ENCODE measurements at places on chromosomes 7 and 10.

DNA sequence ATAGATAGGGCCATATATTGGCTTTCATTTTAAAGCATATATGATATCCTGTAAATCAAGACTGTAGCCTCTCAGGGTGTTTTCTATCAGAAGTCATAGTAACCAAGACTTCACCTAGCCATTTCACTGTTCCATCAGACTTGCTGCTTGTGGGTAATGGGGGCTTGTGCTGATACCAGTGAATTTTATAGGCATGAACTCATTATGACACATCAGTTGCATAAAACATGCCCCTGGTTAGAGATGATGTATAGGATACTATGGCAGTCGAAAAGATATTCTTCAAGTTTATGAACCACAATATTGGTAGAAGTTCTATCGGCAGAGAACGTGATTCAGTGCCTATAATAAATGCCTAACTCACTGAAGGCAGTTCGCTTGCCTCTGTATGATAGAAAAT is 206.4 kb downstream of the ITGB1 start:
- no peak for DNase-seq

DNA sequence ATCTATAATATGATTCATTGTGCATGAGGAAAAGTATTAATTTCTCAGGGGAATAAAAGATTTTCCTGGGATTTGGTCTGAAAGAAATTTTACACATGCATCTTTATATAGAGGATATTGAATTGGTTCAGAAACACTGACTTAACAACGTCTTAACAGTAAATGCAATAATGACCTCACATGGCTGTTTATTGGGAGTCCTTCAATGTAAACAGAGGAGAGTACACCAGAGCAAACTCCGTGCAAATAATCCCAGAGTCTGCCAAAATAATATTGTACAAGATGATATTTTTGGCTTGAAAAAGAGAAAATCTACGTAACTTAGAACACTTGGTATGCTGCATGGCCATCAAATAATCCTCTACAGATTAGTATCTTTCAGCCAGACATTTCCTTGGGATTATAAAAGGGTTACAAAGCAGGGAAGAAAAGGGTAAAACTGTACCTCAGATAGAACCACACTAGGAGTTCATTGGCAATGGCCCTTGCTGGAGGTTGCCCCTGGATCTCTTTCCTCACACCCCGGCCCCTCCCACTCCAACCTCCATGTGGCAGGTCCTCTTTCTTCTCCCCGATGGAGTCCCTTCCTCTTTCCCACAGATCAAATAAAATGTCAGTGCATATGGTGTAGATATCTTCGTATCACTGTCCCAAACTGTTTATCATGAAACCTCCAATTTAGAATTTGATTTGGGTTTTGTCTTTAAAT is 196.4 kb downstream of the EVX1 start:
- no peak for DNase-seq

- peak; percentile 28 for DNase-seq
These were observed 14.2 kb downstream of the DOCK1 start for GRCh38 chr10:126919426-126919825.

DNA sequence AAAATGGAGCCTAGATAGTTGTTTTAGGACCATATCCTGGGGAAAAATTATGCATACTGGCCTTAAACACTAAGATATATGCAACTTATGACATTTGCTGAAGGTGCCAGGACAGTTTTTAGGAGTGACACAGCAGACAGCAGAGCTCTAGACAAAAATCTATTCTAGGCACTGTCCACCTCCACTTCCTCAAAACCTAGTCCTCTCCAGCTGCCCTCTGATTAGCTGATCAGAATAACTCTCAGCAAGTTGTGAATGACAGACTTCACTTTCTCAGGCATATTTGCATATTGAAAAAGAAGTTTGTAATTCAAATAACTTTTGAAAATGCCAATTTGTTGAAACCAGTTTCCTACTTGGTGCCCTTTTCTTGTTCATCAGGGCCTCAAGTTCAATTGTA is 152.3 kb upstream of the STEAP4 start:
- no peak for DNase-seq

GRCh38 chr10:74898201-74898976 is 72.0 kb downstream of the KAT6B start:
- DNase-seq, result no peak

GRCh38 chr7:78427209-78427608 is 628.6 kb downstream of the PHTF2 start:
- DNase-seq, result no peak

GRCh38 chr10:80268266-80268665 is 21.2 kb downstream of the MAT1A start:
- DNase-seq, result no peak

GRCh38 chr7:36039671-36040070 is 113.4 kb upstream of the EEPD1 start:
- DNase-seq, result no peak

GRCh38 chr10:102392306-102392705 is 3.2 kb upstream of the NFKB2 start:
- DNase-seq, result no peak

GRCh38 chr7:80847895-80848294 is 71.0 kb downstream of the SEMA3C start:
- DNase-seq, result no peak

GRCh38 chr7:24885716-24886115 is 94.3 kb downstream of the OSBPL3 start:
- DNase-seq, result no peak

DNA sequence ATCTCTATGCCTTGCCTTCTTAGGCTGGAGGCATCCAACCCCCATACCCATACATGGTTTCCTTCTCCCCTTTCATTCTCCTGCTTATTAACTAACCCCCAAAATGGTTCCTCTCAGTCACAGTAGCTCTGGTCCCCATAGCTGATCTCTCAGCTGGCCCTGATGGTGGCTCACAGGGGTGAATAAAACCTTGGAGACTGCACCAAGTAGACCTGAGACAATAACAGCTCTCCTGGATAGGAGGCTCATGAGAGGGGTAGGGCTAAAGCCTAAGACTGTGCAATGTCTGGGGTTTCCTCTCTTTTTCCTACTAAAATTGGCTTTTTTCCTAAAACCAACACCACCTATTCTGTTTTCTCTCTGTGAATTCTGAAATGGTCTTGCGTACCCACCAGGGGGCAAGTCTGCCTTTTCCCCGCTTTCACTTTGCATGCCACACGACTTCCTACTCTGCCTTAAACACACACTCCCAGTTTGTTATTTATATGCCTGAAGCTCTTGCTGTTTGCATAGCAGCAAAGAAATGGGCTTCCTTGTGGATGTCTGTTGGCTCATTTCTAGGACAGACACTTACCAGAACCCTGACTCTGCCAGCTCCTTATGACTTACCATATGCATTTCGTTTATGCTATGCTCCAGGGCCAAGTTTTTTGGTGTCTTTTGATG is 18.4 kb upstream of the PON1 start:
- no peak for DNase-seq

GRCh38 chr10:12919574-12919973 is 81.9 kb downstream of the CCDC3 start:
- no peak for DNase-seq

- no peak for DNase-seq
These were observed 290.7 kb downstream of the KLF6 start for GRCh38 chr10:3494131-3494837.

- no peak for DNase-seq
These were observed 212.9 kb downstream of the SNX10 start for GRCh38 chr7:26504411-26505120.

- DNase-seq, result no peak
These were observed 307.3 kb downstream of the CAMK1D start for GRCh38 chr10:12656518-12657142.

DNA sequence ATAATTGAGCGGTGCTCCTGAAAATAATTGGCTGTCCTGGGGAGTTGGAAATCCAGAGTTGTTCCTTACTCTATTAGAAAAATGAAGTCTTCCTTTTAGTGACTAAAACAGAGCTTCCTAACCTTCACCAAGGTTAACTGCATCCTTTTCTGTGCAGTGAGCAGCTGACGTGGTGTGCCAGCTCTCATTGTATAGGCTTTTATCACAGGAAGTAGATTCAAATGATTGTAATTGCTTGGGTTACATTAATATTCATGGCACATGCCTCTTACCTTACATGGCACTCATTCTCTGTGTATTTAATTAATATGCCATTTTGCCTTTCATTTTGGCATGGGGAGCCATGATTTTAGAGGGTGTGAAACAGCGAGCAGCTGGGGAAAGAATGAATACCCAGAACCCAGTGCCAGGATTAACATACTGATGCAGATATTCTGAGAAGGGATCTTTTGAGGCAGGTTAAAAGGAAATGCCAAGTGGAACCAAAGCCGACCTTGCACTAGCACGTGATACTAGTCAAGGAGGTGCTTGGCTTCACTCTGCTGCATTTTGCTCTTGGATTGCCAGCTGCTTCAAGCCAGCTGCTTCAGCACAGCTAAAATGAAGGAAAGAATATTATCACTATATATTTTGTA is 115.3 kb downstream of the ST7 start:
- DNase-seq, result no peak

DNA sequence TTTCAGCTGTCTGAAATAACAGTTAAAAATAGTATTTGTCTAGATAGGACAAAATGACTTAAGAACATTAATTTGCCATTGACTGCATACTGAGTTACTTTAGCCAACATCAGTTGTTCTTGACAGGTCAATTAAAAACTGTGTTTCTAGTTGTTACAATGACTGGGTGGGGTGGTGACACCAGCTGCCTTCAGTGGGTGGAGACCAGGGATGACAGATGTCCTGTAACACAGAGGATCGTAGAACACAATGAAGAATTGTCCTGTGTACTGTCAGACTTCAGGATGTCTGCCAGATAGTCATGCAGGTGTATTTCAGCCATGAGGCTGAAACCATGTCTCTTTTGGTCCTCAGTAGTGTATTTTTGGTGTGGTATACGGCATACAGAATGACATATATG is 24.4 kb downstream of the TRUB1 start:
- DNase-seq, result no peak

GRCh38 chr7:128916643-128916915 is 6.1 kb upstream of the KCP start:
- no peak for DNase-seq

DNA sequence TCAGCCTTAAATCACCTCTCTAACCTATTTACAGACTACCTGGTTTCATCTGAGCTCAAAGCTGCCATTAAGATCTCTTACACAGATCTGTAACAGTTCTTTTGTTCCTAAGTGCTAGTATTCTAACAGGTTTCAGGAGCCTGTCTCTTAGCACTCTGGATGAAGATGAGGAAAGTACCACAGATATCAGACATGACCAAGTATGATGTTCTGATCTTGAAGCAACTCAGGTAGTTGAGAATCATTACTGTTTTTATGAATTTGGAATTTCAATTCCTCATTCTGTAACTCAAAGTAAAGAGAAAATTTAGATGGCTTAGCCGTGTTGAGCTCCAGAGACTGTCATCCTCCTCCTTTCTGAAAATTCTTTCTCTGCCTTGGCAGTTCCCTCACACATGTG is 30.8 kb downstream of the CCDC186 start:
- no peak for DNase-seq

- no peak for DNase-seq
These were observed 10.1 kb downstream of the FZD9 start for GRCh38 chr7:73443548-73444255.

DNA sequence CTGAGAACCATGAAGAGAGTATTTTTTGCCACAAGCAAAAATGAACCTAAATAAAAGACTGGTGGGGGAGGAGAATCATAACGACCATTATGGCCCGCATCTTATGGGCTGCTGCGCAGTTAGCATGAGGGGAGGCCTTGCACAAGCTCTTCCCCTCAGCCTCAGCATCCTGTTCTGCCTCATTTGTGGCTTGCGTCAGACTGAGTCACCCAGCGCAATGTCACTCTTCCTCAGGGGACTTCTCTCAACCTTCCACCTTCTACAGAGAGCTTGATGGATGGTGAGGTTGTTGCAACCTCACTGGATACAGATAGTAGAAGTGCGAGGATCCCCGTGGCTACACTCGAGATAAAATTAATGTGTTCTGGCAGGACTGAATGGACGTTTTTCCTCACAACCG is 16.8 kb upstream of the GPR15LG start:
- DNase-seq, result no peak

DNA sequence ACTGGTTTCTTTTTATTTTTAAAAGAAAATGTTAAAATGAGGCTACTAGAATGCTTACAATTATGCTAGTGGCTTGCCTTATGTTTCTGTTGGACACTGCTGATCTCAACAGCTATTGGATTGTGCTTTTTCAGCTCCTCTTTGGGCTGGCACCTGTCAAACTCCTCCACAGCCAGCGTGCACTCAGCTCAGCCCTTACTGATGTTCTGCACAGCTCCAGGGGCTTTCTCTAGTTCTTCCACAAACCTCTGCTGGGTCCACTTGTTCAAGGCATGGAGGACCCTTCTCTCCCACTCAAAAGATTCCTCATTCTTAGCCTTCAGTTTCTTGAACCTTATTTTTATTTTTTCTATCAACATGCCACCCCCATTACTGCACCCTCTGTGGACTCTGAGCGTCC is 96.0 kb downstream of the VIPR2 start:
- no peak for DNase-seq

GRCh38 chr10:97788552-97789442 is 17.0 kb upstream of the SFRP5 start:
- no peak for DNase-seq

- DNase-seq, result peak; percentile 8
These were observed 163.1 kb downstream of the PRKCQ start for GRCh38 chr10:6416892-6417512.

DNA sequence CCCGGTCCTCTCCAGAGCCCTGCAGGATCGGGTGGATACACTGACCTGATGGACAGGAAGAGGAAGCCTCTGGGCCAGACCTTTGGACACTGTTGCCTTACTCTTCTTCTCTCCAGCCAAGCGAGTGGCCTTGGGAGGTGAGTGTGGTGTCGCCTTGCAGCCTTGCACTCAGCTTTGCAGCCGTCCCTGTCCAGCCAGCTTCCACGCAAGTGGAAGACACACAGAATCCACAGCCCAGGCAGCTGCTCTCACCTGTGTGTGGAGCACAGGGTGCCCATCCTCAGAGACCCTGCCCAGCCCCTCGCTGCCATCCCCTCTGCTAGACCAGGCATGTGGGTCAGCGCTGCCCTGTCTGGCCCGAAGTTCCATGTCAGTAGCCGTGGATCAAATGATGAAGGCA is 239.1 kb downstream of the EBF3 start:
- no peak for DNase-seq

GRCh38 chr7:45581271-45581780 is 7.2 kb downstream of the ADCY1 start:
- DNase-seq, result no peak

DNA sequence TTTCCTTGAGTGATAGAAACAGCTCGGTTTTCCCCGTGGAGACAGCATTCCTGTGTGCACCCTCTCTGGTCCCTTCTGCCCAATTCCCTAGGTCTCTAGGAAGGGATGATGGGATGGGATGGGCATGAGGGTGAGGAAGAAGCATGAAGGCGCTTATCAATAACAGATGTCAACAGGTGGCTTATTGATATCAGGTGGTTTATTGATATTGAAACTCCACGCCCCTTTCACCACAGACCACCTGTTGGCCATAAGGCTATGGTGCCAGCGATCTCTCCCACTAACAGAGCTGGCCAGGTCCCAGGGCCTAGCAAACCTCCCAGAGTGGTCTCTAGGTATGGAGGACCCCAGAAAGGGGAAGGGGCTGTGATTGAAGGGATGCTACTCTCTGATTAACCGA is 7.9 kb downstream of the MOSPD3 start:
- no peak for DNase-seq

Data from neural crest cell (in vitro differentiated cells).